ENCODE measurements at places on chromosomes 2 and 18.

DNA sequence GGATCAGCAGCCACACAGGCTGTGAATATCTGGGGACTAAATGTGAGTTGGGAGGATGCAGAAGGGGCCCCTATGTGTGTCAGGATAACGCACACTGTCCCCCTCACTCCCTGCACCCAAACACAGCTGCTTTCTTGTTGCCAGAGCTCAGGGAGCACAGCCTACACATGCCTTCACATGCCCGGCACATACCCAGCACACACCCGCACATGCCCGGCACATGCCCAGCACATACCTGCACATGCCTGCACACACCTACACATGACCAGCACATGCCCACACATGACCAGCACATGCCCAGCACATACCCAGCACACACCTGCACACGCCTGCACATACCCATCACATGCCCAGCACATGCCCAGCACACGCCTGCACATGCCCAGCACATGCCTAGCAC, 75.6 kb downstream of the TPO start:
- DNase-seq: no peak

- DNase-seq: no peak
Observed at GRCh38 chr18:44915661-44916060, 235.0 kb downstream of the SETBP1 start.

DNA sequence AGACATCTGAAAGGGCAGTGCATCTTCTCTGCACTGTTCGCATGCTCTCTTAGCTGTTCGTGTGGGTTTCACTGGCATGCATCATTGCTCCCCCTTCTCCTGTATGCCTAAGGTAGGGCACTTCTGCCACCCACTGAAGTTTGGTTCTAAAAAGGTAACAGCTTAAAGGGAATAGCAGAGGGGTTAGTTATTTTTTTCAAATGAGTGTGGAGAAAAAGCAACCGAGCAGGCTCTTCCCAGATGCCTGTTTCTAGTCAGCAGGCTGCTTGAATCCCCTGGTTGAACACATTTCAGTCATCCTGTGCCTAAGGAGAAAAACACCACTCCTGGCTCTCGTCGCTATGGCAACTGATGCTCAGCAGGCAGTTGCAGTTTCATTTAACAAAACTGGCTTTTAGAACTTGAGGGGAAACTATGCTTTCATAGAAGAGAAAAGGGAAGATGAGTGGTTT, 69.8 kb upstream of the GALNT3 start:
- DNase-seq: no peak

- DNase-seq: no peak
Observed at GRCh38 chr2:237075749-237076599, 9.7 kb upstream of the COPS8 start.

GRCh38 chr2:207474863-207475485, 54.8 kb upstream of the CREB1 start:
- peak; percentile 11 for DNase-seq

DNA sequence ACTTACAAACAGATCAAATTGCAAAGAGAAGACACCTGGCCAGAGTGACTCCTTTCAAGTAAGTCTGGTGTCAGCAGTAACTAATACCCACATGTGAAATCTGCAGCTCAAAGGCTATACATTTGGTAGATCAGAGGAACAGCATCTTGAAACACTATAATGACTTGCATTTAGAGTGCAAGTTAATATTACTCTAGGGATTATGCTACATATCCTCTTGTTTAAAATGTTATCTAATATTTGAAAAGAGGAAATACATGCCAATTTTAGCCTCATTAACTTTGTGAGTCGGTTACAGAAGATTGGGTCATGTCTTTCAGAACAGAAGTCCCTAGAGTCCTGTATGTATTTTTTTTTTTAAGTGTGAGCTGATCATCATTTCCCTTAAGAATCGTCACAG, 15.2 kb downstream of the LANCL1 start:
- no peak for DNase-seq

GRCh38 chr2:7758073-7758759, 841.0 kb downstream of the RNF144A start:
- no peak for DNase-seq

DNA sequence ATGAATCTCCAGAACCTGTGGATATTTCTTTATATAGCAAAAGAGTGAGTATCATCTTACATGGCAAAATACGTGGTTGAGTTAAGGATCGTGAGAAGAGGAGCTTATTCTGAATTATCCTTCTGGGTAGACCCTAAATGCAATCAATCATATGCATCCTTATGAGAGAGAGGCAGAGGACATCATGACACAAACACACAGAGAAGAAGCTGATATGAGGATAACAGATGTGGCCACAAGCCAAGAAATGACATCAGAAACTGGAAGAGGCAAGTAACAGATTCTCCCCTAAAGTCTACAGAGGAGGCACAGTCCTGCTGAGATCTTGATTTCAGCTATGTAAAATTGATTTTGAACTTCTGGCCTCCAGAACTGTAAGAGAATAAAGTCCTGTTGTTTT, 730.2 kb upstream of the ZNF804A start:
- DNase-seq: no peak

DNA sequence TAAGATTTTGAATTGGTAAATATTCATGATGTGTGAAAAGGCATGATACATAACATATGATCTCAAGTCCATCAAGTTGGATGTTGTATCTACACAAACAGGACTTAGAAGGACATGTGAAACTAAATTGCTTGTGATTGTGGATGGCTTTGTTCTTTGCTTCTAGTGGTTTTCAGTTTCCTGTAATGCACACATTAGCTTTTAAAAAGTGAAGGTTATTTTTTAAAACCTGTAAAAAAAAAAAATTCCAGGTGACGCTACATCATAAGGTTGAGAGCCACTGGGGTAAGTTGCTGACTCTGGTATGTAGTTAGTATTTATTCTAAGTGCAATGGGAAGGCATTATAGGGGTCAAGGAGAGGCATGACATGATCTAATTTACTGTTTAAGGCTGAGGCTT, 48.4 kb upstream of the TMEM247 start:
- no peak for DNase-seq

DNA sequence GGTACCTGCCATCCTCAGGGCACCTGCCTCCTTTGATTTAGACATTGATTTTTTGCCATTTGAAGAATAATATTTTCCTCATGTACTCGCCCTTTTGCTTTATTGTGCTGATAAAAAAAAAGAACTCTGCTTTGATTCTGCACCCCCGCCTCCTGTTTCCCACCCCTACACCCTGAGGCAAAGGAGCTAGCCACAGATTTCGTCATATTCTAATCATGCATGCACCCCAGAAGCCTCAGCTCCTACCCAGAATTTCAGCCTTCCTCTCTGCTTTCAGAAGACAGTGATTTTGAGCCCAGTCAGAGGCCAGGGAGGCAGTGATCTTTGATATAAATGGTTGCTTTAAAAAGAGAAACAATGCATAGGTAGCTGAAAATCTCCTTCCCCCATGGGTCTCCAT, 329.0 kb downstream of the PTPRM start:
- DNase-seq: no peak

GRCh38 chr2:18284331-18284730, 276.1 kb downstream of the RDH14 start:
- no peak for DNase-seq

DNA sequence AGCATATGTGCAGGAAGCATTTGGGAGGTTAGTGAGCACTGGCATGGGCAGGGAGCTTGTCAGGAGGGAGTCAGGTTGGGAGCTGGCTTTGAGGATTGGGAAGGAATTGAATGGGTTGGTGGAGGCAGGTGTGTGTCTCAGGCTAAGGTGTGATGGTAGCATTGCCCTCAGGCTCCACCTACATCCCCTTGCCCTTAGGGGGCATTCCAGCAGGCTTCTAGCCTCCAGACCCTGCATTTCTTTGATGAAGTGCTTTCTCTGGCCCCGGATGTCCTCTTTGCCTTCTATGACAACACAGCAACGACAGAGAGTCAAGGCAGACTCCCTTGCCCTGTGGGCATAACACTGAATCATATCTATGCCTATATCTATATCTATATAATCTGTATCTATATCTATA, 13.5 kb downstream of the RHBDD1 start:
- no peak for DNase-seq

GRCh38 chr2:65016789-65017188, 27.6 kb downstream of the SLC1A4 start:
- DNase-seq: no peak

DNA sequence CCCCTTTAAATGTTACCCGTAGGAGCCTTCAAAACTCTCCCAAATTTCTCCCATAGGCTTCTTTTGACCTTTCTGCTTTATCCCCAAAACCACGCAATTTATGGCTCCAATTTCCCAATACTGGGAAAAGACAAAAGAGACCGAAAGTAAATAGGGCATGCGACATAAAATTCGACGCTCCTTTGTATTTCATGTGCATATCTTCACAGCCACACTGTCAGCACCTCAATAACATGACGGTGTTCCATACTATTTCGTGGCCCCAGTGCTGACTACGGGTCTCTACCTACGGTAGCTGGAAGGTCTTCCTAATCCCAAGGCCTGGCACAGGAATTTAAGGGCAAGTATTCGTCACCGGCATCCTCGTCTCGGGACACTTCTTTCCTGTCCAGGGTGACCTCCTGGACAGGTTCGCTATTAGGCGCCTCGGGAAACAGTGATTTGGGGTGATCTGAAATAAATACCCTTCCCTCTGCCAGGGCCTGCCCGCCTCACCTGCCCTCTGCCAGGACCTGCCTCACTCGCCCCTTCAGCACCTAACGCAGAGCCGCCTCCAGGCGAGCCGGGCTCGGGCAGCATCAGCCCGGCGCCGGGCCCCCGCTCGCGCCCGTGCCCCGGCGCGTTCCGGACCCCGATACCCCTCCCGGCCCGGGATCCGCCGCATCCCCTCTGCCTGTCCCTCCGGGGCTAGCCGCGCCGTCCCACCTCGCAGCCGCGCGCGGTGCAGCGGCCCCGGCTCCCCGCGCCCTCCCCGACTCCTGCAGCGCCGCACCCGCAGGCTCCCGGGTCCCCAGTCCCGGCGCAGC, 680 bp downstream of the DTNB start:
- DNase-seq: peak; percentile 7

- DNase-seq: no peak
Observed at GRCh38 chr18:55845221-55845620, 257.2 kb upstream of the TCF4 start.

- DNase-seq: no peak
Observed at GRCh38 chr18:1308686-1309085, 404.0 kb downstream of the ADCYAP1 start.

- no peak for DNase-seq
Observed at GRCh38 chr2:113160962-113161361, 12.8 kb upstream of the PSD4 start.

DNA sequence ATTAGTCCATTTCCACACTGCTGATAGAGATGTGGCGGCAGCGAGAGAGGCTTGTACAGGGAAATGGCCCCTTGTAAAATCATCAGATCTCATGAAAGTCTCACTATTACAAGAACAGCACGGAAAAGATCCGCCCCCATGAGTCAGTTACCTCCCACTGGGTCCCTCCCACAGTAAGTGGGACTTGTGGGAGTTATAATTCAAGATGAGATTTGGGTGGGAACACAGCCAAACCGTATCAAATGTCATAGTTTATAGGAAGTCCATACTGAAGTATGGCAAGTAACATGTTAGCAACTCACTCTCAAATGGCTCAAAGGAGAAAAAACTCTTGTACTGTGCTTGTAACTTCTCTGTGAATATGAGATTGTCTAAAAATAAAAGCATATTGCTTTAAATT, 56.1 kb downstream of the FARP2 start:
- DNase-seq: no peak

DNA sequence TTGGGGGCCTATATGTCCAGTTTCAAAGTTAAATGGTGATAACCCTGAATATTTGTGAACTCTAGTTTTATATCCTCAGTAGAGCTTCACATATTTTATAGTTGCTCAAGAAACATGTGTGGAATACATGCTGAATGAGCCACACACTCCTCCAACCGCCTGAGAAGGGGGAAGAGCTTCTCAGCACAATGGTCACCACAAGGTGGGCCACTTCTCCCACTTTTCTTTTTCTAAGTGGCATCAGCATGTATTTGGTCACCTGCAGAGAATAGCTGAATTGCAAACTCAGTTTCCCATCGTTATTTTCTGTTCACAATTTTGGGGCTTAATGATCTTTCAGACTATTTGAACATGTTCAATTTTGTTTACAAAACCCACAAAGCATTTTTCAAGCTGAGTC, 340.5 kb downstream of the PARD3B start:
- DNase-seq: no peak

DNA sequence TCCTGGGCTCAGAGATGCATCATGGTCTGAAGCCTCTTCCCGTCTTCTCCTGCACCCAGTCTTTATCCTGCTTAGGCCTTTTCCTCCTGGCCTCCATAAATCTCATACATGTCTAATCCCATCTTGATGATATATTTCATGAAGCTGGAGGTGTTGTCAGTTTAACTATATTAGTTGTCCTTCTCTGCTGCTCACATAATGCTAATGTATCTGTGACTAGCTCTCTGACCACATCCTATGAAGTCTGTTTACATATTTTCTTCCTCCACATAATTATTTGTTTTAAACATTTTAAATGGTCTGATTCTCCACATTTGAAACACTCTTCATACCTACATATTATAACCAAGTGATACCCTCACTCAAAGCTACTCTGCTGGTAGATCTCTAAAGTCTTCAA, 315.2 kb upstream of the RND3 start:
- DNase-seq: no peak

DNA sequence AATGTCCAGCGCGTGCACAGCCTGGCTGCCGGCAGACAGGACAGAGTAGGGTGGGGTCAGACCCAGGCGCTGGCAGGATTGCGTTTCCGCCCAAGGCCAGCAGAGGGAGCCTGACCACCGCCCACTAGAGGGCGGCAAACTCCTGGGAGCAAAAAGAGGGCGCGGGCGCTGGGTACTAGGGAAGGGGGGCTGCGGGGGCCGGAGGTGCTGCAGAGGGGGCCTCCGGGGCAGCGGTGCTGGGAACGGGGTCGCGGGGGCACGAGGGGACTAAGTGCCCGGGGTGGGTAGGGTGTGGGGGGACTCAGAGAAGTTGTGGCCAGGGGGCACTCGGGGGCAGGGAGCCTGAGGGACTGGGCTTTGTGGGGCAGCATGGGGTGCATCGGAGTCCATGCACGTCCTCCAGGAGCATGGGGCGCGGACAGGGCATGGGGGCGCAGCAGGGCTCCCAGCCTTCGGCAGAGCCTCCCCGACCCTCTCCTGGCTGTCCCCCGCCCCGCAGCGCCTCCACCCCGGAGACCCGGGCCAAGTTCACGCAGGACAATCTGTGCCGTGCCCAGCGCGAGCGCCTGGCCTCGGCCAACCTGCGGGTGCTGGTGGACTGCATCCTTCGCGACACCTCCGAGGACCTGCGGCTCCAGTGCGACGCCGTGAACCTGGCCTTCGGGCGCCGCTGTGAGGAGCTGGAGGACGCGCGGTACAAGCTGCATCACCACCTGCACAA, 3.2 kb downstream of the TEKT4 start:
- peak; percentile 34 for DNase-seq

DNA sequence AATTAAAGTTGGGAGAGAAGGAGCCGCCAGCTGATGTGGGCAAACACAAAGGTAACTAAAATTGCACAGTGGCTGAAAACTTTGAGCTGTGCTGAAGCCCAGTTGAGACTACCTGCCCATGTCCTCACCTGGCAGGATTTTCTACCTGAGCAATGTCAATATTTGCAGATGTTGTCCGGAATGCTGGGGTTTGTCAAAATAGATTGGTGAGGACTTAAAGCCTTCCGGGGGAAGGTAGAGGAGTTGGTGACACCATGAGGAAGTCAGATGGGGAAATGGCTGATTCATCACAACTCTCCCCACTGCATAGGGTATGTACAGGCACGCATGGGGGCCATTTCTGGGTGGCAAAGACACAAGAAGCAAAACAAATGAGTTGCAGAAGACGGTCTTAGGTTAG, 114.9 kb downstream of the ALK start:
- DNase-seq: no peak

- no peak for DNase-seq
Observed at GRCh38 chr2:37454851-37455762, 110.7 kb downstream of the QPCT start.

GRCh38 chr18:36469461-36469860, 171.9 kb downstream of the FHOD3 start:
- no peak for DNase-seq

Data from activated naive CD4-positive, alpha-beta T cell (primary cell).